ENCODE measurements at places on chromosomes 1 and 21. TPM values are rescaled to one million over a fixed set of nuclear protein-coding genes. Genes with fewer than 3 reads are reported as not detected.

- no peak overlapping the region for H3K4me3 ChIP-seq
- H3K27me3 ChIP-seq, result no peaks in the 10 kb centered on the region
- H3K36me3 ChIP-seq, result peaks cover 21% of the 10 kb centered on the region
- H3K4me1 ChIP-seq, result peaks cover 30% of the 10 kb centered on the region
- no peak overlapping the region for H3K27ac ChIP-seq
Measured at GRCh38 chr21:34817821-34818661, 149.2 kb downstream of the CLIC6 start.

- no peaks in the 10 kb centered on the region for H3K27me3 ChIP-seq
- no peak overlapping the region for H3K27ac ChIP-seq
- H3K4me1 ChIP-seq, result no peaks in the 10 kb centered on the region
- no peak overlapping the region for H3K4me3 ChIP-seq
- no peak for DNase-seq
Measured at GRCh38 chr1:219517031-219517430, 95.9 kb downstream of the ZC3H11B start.

DNA sequence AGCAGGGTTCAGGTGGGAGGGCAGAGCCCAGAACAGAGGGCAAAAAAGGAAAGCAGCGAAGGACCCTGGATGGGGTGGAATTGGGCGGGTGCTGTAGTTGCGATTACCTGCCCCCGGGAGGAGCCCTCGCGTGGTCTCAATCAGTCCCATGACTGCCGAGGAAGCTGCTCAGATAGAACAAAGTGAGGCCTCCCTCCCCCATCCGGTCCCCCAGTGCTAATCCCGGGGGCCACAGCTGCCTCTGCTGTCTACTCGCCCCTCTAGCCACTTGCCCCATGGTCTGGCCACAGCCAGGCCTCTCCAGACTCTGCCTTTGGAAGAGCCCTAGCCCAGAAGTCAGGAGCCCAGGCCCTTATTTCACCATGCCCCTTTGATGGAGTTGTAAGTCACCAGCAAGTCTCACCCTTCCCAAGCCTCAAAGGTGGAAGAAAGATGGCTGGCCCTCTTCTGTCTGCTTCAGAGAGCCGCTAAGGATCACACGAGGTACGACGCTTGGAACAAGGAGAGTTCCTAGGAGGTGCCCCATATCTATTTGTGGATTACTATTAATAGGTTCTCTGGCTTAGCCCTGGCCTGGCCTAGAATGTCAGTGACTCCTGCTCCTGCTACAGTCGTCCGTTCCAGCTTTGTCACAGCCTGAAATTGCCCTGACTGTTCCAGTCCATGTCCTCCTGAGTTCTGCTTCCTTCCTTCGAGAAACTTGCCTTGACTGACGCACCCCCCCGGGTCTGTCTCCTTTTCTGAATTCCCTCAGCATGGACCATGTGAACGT lies 16.4 kb downstream of the ECHDC2 start:
- no peak overlapping the region for H3K4me3 ChIP-seq
- H3K36me3 ChIP-seq, result no peaks in the 10 kb centered on the region
- no peak for DNase-seq
- H3K27ac ChIP-seq, result peak overlapping the region; percentile 51
- peaks cover 2% of the 10 kb centered on the region for H3K4me1 ChIP-seq
- no peaks in the 10 kb centered on the region for H3K27me3 ChIP-seq

DNA sequence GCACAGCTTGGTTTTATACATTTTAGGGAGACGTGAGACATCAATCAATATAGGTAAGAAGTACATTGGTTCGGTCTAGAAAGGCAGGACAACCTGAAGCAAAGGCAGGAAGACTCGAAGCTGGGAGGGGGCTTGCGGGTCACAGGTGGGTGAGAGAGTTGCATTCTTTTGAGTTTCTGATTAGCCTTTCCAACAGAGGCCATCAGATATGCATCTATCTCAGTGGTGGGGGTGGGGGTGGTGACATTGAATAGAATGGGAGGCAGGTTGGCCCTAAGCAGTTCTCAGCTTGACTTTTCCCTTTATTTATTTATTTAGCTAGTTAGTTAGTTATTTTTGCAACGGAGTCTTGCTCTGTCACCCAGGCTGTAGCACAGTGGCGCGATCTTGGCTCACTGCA lies 85.6 kb downstream of the WDR4 start:
- H3K4me3 ChIP-seq, result no peak overlapping the region
- no peak for DNase-seq
- no peaks in the 10 kb centered on the region for H3K36me3 ChIP-seq
- no peaks in the 10 kb centered on the region for H3K4me1 ChIP-seq

- no peaks in the 10 kb centered on the region for H3K36me3 ChIP-seq
- H3K27ac ChIP-seq, result no peak overlapping the region
- H3K27me3 ChIP-seq, result peaks cover 2% of the 10 kb centered on the region
- no peak for DNase-seq
- H3K4me1 ChIP-seq, result no peaks in the 10 kb centered on the region
Measured at GRCh38 chr21:15495965-15496364, 233.8 kb upstream of the USP25 start.

- no peaks in the 10 kb centered on the region for H3K36me3 ChIP-seq
- no peak for DNase-seq
Measured at GRCh38 chr1:93604411-93604810, 77.2 kb downstream of the BCAR3 start.

DNA sequence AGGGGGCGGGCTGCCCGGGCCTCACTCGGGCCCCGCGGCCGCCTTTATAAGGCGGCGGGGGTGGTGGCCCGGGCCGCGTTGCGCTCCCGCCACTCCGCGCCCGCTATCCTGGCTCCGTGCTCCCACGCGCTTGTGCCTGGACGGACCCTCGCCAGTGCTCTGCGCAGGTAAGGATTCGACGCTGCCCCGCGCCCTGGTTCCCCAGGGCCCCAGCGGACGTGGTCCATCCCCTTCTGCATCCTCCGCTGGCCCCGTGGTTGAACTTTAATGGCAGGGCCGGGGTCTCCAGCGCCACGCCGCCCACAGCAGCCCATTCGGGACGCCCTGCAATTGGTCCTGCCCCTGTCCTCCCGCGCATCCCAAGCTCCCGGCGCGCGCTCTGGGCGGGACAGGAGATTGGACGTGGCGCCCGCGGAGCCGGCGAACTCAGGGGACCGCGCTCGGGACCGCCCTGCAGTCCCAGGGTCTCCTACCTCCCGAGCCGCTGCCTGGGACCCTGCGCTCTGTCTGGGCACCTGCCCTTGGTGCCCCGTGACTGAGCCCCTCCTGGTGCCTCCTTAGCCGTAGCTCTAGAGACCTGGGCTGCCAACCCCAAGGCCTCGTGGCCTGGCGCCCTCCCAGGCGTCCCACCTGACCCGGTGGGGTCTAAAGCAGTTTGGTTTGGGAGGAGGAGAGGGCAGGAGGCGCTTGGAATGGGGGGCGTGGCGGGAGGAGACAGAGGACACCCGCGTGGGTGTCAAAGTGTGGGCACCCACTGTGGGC lies at the start of gene ALPL:
Gene ALPL, plus strand, starts transcription at position 73 of the 762 bp plus-strand sequence. CDS start 44,659 bp downstream, outside the sequence.
- DNase-seq, result no peak
- H3K27me3 ChIP-seq, result peaks cover 43% of the 10 kb centered on the region
- no peaks in the 10 kb centered on the region for H3K36me3 ChIP-seq
- peaks cover 7% of the 10 kb centered on the region for H3K4me1 ChIP-seq

DNA sequence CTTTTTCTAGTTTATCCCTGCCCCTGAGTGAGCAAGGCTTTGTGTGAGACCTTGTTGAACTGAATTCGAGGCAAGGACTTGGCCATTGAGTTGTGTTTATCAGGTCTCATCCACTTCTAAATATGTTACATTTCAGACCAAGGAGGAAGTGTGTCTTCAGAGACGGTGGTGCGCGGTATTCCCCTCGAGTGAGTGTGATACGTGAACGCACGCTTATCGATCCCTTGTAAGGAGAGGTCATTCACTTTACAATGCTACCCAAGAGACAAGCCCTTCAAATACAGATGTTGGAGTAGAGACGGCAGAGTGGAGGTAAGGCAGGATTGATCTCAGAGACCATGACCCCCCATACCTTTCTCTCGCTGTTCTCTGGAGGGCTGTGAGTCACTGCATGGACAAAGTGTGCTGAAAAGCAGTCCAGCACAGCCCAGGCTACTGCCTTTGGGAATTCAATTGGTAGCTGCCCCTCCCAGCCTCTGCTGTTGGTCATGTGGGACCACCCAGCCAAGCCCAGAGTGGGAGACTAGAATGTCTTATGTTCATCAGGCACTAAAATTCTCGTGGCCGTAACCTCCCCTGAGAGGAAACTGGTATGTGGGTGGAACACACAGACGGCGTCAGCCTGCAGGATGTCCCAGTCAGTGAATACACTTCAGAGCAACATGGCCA lies 16.3 kb upstream of the MTARC1 start:
- no peak for DNase-seq
- H3K27ac ChIP-seq, result no peak overlapping the region
- no peaks in the 10 kb centered on the region for H3K36me3 ChIP-seq
- no peak overlapping the region for H3K4me3 ChIP-seq
- peaks cover 4% of the 10 kb centered on the region for H3K27me3 ChIP-seq

DNA sequence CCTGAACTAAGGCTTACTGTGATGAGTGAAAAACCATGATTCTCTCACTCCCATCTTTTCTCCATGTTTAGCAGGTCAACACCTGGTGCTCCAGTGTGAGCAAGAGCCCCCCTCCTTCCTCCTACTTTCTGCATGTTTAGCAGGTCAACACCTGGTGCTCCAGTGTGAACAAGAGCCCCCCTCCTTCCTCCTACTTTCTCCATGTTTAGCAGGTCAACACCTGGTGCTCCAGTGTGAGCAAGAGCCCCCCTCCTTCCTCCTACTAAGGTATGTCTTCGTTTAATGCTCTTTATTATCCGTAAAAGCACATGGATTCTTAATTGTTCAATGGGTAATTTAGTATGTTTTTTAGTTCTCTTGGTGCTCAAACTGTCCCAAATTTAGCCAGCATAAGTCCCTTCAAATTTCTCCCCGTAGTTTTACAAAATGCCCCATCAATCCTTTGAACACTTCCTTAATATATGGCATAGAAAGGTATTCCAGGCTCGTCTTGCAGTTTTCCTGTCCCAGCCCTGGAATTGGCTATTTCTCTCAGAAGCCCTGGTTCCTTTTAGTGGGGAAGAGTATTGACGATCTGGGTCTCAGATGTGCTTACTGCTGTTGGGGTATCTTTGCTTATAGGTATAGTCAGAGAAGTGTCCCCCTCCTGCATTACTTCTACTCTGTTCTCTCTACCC lies 760.8 kb upstream of the TPTE start:
- no peak overlapping the region for H3K4me3 ChIP-seq
- no peak overlapping the region for H3K27ac ChIP-seq
- H3K27me3 ChIP-seq, result no peaks in the 10 kb centered on the region
- DNase-seq, result no peak

- H3K4me3 ChIP-seq, result no peak overlapping the region
- H3K36me3 ChIP-seq, result no peaks in the 10 kb centered on the region
- H3K27ac ChIP-seq, result no peak overlapping the region
Measured at GRCh38 chr1:57331620-57332019, 92.2 kb downstream of the DAB1 start.

GRCh38 chr1:21232044-21232443 lies 55.3 kb upstream of the EIF4G3 start:
- no peak overlapping the region for H3K4me3 ChIP-seq
- no peaks in the 10 kb centered on the region for H3K36me3 ChIP-seq
- H3K4me1 ChIP-seq, result no peaks in the 10 kb centered on the region
- H3K27me3 ChIP-seq, result no peaks in the 10 kb centered on the region

DNA sequence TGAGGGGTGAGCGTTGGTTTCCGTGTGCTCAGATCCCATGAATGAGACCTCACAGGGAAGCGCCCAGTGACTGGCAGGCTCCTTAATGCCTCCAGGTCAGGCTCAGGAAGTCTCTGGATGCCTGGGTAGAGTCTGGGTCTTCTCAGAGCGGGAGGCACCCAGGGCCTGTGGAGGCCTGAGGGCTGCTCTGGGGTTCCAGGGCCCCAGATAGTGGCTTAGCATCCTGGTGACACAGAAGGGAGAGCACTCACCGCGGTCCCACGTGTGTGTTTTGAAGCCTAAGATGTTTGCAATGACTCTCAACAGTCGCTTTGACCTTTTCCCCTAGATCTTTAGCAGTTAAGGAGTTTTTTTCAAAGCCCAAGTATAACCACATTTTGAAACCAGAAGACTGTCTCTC lies 25.0 kb downstream of the PRMT2 start:
- H3K4me1 ChIP-seq, result peaks cover 17% of the 10 kb centered on the region
- H3K27me3 ChIP-seq, result no peaks in the 10 kb centered on the region
- H3K4me3 ChIP-seq, result no peak overlapping the region
- H3K27ac ChIP-seq, result no peak overlapping the region
- no peak for DNase-seq
- H3K36me3 ChIP-seq, result peaks cover 22% of the 10 kb centered on the region

DNA sequence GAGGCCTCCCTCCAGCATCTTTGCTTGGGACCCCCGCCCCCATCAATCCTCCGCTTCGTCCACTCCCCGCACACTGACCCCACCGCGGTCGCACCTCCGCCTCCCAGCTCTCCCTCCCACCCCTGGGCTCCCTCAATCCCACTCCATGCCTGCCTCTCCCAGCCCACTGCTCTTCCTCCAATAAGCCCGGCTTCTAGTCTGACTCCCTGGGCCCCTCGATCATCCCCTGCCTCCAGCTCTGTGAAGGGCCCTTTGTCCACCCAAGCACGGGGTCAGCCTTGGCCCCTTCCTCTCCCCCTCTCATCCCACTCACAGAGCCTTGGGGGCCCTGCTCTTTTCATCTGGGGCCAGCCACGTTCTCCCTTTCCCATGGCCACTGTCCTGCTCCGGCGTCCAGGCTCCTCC lies 1.5 kb upstream of the TMEM200B start:
- peaks cover 10% of the 10 kb centered on the region for H3K4me1 ChIP-seq
- peak overlapping the region; percentile 75 for H3K4me3 ChIP-seq
- H3K27me3 ChIP-seq, result peaks cover 10% of the 10 kb centered on the region
- no peak for DNase-seq
- no peaks in the 10 kb centered on the region for H3K36me3 ChIP-seq

DNA sequence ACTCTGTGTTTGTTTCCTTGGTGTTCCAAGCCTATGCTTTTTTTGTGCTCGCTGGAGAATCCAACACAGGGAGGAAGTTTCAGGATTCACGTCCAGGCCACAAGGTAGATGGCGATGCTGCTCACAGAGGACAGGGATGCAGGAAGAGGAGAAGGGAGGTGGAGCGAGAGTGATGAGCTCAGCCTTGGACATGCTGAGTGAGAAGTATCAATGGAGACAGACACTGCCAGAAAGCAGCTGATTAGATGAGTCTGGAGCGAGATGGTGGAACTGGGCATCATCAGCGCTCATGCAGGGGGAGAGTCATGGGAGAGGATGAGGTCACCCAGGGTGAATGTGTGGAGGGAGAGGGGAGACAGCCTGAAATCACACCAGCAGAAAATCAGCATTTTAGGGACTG lies 110.0 kb downstream of the GLUL start:
- H3K36me3 ChIP-seq, result no peaks in the 10 kb centered on the region
- H3K4me3 ChIP-seq, result no peak overlapping the region
- H3K27ac ChIP-seq, result no peak overlapping the region
- no peaks in the 10 kb centered on the region for H3K27me3 ChIP-seq

- no peak for DNase-seq
- no peaks in the 10 kb centered on the region for H3K36me3 ChIP-seq
- H3K4me1 ChIP-seq, result no peaks in the 10 kb centered on the region
Measured at GRCh38 chr1:62746086-62746808, 37.7 kb upstream of the ATG4C start.

GRCh38 chr21:40905251-40905650 lies 58.3 kb upstream of the DSCAM start:
- H3K27ac ChIP-seq, result no peak overlapping the region
- H3K36me3 ChIP-seq, result no peaks in the 10 kb centered on the region
- no peaks in the 10 kb centered on the region for H3K27me3 ChIP-seq
- no peaks in the 10 kb centered on the region for H3K4me1 ChIP-seq
- no peak for DNase-seq

Gene USH2A
- not detected for total RNA-seq

Gene CRYAA
- not detected for total RNA-seq

Gene DTL
- 90.3 TPM for total RNA-seq

Gene NBPF6
- 0.52 TPM for total RNA-seq

Gene UTS2
- total RNA-seq, result 0.70 TPM

Gene MATN1
- 1.1 TPM for total RNA-seq

Gene CFAP141
- total RNA-seq, result not detected

Gene SUSD4
- total RNA-seq, result not detected

Gene PIK3C2B
- 28.7 TPM for total RNA-seq

Gene SELP
- not detected for total RNA-seq

Gene ATP5PO
- total RNA-seq, result 123 TPM

Data from natural killer cell treated with Interleukin-12 subunit alpha and Interleukin-12 subunit beta and Interleukin-15 and Interleukin-18, amount 100 ng/mL, for 72 hours (primary cell).